A549 treated with DMSO at 1 μM for 4 hours (cell line): ENCODE measurements at places on chromosomes 13 and 19. TPM values are rescaled to one million over a fixed set of nuclear protein-coding genes. Genes with fewer than 3 reads are reported as not detected.

Gene ZNF20
- total RNA-seq, result 0.11 to 0.35 TPM in 2 of 5 replicates, not detected in the others

Gene APOC4
- total RNA-seq, result not detected in 5 replicates

Gene NECTIN2
- 75.5 to 88.4 TPM (median 83.4 TPM) in 5 replicates for total RNA-seq

Gene TMEM86B
- 3.2 to 7.0 TPM (median 4.7 TPM) in 5 replicates for total RNA-seq

Gene TUBB4A
- 5.2 to 6.6 TPM (median 5.9 TPM) in 5 replicates for total RNA-seq

Gene ZNF256
- 1.1 to 1.4 TPM (median 1.2 TPM) in 5 replicates for total RNA-seq

Gene KMT2B
- total RNA-seq, result 47.8 to 63.3 TPM (median 58.5 TPM) in 5 replicates

Gene KLK12
- not detected in 5 replicates for total RNA-seq

Gene CCDC8
- not detected in 5 replicates for total RNA-seq

Gene TM9SF2
- 51.5 to 70.4 TPM (median 62.4 TPM) in 5 replicates for total RNA-seq
